ENCODE measurements at places on chromosomes 5 and 9.

DNA sequence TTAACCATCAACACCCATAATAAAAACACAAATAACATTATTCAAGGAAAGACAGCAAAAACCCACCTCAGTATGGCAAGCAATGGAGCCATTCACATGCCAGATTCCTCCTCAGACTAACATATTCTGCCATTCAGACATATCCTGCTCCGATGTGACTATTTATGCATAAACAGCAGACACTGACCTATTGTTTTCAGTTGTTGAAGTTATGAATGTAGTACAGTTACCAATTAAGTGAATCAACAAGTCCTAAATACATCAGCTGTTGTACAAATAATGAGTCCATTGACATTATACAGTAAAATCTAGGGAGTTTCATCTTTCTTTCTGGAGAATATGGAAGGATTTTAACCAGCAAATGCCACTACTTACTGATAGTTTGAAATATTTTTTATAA lies 131.7 kb downstream of the DENND1A start:
- no peak for DNase-seq

DNA sequence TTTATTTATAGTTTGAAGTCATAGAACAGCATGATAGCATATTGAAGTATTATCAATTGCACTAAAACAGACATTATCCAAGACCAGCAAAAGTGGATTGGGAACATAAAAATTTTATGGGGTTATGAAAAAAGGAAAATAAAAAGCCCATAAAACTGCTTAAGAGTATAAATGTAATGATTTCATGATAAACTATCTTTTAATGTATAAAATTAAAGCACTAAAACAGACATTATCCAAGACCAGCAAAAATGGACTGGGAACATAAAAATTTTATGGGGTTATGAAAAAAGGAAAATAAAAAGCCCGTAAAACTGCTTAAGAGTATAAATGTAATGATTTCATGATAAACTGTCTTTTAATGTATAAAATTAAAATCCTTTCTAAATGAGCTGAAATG lies 119.0 kb upstream of the DAPK1 start:
- DNase-seq: no peak

DNA sequence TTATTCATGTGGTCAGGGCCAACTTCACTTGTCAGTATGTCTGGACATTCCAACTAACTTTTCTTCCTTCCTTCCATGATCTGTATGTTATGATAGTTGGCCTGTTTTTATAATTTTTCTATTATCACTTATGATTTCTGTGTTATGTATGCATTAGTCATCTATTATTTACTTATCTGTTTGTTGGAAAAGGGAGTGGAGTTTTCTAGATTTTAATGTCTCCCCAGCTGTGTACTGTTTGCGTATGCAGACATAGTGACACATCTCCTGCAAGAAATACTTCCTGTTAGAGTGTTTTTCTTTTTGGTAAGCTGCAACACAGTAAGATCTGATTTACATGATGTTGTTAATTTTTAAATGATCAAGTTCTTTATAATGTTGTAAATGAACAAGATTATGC lies 8.7 kb upstream of the INSYN2B start:
- no peak for DNase-seq

- no peak for DNase-seq
Measured at GRCh38 chr5:36150676-36151433, 832 bp downstream of the LMBRD2 start.

DNA sequence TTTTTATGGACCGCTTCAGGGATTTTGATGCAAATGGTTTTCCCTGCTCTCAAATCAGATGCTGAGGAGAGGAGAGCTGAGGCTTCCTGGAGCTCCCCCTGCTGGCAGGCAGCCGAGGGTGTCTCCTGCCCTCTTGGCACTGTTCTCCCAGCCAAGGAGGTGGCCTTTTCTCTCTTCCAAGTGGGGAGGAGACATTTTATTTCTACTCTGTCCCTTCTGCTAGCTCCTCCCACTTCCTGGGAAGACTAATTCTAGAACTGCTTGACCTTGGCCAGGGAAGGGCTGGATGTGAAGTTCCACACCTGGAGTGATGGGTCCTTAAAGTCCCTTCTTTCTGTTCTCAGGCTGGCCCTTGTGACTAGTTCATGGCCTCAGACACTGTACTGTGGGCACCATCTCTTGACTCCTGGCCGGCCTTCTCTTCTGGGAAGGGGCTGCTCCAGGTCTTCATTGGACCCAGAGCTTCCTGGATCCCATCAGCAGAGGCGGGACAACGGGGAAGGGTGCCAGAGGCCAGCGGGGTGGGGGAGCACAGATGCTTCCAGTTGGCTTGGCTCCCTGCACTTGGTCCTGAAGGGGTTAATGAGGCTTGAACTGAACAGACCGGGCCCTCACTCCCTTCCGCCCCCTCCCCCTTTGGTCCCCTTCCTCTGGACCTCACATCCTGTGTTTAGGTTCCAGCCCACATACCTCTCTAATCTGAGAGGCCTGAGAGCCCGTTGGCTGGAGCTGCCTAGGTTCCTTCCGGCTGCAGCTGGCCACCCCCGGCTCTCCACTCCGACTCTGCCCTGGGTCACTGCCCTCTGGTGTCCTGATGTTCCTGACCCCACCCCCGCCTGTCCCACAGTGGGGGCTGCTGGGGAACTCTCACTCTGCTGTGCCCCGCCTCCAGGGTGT lies 32.1 kb downstream of the PTPA start:
- DNase-seq: peak; percentile 82

DNA sequence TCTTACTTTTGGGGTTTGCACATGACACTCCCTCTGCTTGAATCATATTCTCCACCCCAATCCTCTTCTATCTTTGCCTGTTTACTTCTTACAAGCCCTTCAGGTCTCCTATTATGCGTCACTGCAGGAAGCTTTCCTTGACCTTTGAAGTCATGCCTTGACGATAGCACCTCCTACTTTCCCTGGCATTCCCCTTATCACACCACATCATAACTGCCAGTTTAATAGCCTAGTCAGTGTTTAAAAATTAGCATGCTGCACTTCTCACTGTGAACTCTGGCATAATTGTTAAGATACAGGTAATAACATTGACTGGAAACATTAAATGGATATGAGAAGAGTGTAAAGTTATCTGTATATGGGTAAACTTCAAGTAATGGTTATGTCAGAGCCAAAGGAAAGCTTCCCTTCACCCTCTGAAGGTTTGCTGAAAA lies 37.1 kb upstream of the CEP120 start:
- DNase-seq: no peak

Measured in retina (tissue), 1 donor.